CD4-positive, CD25-positive, alpha-beta regulatory T cell (primary cell): ENCODE measurements at places on chromosomes 7 and 10. TPM values are rescaled to one million over a fixed set of nuclear protein-coding genes. Genes with fewer than 3 reads are reported as not detected.

The MMP21 gene
- polyA plus RNA-seq = not detected

DNA sequence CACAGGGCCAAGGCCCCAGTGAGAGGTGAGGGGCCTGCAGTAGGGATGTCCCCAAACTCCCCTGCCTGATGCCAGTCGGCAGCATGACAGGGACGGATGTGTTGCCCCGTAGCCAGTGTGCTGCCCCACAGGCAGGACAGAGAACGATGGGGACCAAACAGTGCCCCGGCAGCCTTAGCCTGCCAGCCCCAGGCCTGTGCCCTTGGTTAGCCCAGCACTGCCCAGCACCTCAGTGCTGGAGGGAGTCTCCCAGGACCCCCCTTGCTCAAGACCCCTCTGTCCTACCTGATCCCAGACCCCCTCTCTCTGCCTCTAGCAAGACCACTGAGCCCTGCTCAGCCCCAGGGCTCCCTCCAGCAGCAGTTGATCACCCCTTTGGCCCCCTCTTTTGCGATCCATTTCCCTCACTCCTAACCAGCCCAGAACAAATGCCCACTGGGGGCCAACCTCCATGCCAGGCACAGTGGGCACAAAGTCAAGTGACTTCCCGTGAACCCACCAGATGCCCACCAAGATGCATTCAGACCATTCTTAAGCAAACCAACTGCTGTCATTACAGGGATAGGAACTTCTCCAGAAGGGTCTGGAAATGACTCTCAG is 34.0 kb downstream of the OAT start:
- no peak overlapping the region for H3K27ac ChIP-seq
- H3K4me1 ChIP-seq = peaks cover 12% of the 10 kb centered on the region

DNA sequence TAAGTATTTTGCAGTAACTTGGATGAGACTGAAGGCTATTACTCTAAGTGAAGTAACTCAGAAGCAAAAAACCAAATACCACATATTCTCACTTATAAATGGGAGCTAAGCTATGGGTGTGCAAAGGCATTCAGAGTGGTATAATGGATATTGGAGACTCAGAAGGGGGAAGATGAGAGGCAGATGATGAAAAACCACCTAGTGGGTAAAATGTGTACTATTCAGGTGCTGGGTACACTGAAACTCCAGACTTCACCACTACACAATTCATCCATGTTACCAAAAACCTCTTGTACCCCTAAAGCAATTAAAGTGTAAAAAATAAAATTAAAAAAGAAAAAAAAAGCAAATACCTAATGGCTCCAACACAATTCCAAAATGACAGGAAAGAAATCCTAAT is 351.7 kb downstream of the NXPH1 start:
- no peaks in the 10 kb centered on the region for H3K4me1 ChIP-seq
- H3K27me3 ChIP-seq = no peaks in the 10 kb centered on the region
- H3K27ac ChIP-seq = no peak overlapping the region
- H3K4me3 ChIP-seq = no peak overlapping the region
- DNase-seq = no peak
- H3K36me3 ChIP-seq = no peaks in the 10 kb centered on the region

- peaks cover 4% of the 10 kb centered on the region for H3K36me3 ChIP-seq
- peaks cover 9% of the 10 kb centered on the region for H3K4me1 ChIP-seq
- no peak for DNase-seq
- no peak overlapping the region for H3K4me3 ChIP-seq
- H3K27me3 ChIP-seq = no peaks in the 10 kb centered on the region
These were observed 29.5 kb downstream of the SMNDC1 start for GRCh38 chr10:110275128-110275729.

GRCh38 chr7:80881351-80881900 is 37.4 kb downstream of the SEMA3C start:
- no peaks in the 10 kb centered on the region for H3K4me1 ChIP-seq
- no peaks in the 10 kb centered on the region for H3K36me3 ChIP-seq
- no peak overlapping the region for H3K4me3 ChIP-seq
- H3K27ac ChIP-seq = no peak overlapping the region
- DNase-seq = no peak
- H3K27me3 ChIP-seq = no peaks in the 10 kb centered on the region
